Lung microvascular endothelial cell (primary cell): ENCODE measurements at places on chromosomes 5 and 9. TPM values are rescaled to one million over a fixed set of nuclear protein-coding genes. Genes with fewer than 3 reads are reported as not detected.
A peak's percentile ranks its signal among the peaks of the same experiment; 100 is the strongest.

DNA sequence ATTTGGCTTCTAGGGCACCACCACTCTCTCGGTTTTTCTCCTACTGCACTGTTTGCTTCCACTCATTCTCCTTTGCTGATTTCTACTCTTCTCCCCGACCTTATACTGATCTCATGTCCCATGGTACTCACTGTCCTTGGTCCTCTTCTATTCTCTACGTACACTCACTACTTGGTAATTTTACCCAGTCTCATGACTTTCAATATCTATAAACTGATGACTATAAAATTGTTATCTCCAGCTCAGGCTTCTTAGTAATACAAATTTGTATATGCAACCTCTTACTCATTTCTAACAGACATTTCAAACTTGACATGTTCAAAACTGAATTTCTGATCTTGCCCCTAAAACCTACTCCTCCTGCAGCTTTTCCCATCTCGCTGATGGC is 4.1 kb downstream of the RAPGEF6 start:
- DNase-seq, result no peak

DNA sequence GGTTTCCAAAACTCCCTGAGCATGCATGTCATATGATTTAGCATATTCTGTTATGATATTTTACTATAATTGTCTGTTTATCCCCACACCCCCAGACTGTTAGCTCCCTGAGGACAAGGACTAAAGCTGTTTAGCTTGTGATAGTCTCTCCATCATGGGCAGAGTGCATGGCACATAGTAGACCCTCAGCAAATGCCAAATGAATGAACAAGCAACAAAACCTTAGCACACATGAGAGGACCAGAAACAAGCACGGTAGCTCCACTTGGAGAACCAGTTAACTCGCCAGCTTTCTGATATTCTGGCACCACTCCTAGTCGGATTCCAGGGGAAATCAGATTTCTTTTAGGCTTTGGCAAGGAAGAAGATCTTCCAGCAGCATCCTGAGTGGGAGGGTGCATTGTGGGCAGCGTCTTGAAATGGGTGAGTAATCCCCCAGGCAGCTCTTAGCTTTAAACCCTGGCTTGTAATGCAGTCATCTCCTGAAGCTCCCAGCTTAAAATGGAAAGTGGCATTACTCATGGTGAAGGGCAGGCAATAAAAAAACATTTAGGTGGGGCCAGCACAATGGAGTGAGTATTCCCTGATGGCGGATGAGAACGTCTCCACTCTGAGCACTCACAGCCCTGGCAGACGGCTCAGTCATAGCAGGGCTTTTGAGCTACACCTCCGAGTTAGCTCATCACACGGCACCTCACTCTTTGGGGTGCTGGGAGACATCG is 41.1 kb downstream of the FGF1 start:
- peak; percentile 36 for DNase-seq

BARX1 gene
- not detected in 2 replicates for total RNA-seq

- peak; percentile 93 for DNase-seq
Measured at GRCh38 chr5:66829826-66830225, 233.6 kb downstream of the MAST4 start.

DNA sequence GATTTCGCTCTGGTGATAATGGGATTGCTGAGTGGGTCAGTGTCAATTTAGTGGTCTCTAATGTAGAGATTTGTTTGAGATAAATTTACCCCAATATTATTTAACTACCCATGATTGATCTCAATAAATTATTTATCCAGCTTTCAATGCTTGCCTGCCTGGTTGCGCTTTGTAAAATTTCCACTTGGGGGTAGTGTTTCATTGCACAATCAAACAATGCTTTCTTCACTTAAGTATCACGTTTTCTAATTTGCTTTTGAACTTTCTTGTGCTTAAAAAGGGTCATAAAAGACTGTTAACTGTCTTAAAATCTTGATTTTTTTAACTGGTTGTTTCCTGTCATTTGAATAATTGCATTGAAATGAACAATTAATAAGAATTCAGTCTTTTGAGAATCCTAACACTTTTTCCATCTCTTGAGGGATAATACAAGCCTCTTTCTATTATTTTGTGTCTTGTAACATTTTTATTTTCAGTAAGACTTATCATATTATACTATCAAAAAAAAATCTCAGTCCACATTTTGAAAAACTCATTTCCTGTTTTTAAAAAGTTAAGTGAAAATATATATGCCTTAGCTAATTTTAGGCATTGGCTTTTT is 18.7 kb downstream of the HSD17B4 start:
- peak; percentile 53 for DNase-seq

- DNase-seq, result no peak
Measured at GRCh38 chr5:1868886-1869475, 13.7 kb downstream of the IRX4 start.

GRCh38 chr9:27633764-27634163 is 60.5 kb upstream of the C9orf72 start:
- DNase-seq, result no peak

DNA sequence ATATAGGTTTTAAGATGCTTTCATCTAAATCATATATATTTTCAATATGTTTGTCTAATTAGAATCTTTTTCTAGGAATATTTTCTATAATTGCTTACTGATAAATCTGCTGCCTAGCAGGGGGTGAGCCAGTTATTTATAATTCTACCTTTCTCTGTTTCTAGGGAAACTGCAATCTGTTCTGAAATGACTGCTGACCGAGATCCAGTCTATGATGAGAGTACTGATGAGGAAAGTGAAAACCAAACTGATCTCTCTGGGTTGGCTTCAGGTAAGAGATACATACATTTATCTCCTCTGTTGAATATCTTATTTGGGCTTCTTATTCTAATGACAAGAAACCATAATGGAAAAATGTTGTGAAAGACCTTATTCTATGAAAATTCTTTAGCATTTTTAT is 127.3 kb downstream of the XRCC4 start:
- no peak for DNase-seq

DNA sequence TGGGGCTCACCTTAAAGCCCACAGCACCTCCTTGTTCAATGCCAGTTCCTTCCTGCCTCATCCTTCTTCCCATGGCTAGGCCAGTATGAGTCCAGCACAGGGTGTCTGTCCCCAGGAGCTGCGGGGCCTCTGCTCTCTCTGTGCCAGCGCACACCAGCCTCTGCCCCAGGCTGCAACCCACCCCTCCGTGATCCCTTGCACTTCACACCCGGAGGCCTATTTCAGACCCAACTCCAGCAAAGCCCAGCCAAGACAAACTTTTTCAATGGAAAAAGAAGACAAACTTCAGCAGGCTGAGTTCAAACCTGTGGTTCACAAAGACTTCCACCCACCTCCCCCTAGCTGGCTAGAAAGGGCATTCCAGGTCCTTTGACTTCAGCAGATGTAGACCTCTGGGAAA is 56.2 kb upstream of the OTULINL start:
- DNase-seq, result no peak

DNA sequence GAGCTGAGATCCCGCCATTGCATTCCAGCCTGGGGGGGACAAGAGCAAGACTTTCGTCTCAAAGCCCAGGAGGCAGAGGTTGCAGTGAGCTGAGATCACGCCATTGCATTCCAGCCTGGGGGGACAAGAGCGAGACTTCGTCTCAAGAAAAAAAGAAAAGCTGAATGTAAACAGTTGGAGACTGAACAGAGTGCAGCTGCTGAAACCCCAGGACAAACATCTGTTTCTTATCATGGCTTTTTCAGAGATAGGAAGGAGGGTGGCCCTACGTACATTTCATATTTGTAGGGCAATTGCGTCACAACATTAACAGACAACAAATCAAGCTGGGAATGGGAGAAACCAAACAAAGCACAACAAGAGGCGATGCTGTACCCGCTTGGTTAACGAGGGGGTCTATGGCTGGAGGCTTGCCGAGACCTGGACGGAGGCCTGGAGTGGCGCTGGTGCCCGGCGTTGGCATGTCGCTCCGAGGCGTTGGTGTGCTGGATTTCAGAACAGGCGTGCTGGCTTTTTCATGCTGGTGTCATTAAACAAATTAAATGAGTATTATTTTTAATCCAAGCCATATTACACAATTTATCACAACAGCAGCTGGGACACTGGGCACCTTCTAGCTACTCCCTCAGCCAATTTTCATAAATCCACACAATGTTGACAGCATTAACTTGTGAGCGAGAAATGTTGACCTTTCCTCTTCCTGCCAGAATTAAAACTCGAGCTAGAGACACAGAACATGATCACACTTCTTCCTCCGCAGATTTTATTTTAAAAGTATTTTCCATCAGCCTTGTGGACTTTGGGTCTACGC is 76.1 kb downstream of the TLE1 start:
- DNase-seq, result peak; percentile 65

EGFLAM gene
- 0.20 and 0.22 TPM in 2 replicates for total RNA-seq

- DNase-seq, result no peak
Measured at GRCh38 chr9:96532173-96532572, 82.2 kb downstream of the HABP4 start.

DNA sequence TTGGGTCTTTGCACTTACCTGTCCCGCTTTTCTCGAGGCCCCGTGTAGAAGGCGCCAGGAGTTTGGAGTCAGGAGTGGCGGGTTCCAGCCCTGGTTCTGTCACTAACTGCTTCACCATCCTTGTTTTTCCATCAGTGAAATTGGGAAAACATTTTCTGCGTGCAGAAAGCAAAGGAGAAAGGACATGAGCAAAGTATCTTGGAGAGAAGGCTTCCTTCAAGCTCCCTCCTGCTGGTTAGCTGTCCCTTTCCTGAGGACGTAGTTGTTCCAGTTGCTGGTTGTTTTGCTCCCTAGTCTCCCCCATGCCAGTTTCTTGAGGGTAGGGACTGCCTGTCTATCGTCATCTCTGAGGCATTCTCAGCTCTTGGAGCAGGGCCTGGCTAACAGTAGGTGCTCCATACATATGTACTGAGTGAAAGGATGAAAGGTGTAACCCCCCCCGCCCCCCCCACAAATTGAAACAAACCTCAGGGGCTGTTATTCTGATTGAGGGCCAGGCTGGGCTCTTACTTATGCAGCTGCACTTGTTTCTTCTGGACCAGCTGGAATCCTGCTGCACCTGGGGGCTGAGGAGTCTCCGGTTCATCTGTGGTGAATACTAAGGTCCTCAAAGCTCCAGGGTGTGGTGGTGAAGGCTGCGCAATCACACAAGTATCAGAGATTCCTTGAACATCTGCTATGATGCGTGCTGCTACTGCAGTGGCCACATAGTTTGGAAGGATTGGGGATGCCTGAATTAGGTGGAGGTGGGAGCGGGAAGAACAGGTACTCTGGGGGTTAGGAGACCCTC is 1.0 kb downstream of the SMIM3 start:
- no peak for DNase-seq

DNA sequence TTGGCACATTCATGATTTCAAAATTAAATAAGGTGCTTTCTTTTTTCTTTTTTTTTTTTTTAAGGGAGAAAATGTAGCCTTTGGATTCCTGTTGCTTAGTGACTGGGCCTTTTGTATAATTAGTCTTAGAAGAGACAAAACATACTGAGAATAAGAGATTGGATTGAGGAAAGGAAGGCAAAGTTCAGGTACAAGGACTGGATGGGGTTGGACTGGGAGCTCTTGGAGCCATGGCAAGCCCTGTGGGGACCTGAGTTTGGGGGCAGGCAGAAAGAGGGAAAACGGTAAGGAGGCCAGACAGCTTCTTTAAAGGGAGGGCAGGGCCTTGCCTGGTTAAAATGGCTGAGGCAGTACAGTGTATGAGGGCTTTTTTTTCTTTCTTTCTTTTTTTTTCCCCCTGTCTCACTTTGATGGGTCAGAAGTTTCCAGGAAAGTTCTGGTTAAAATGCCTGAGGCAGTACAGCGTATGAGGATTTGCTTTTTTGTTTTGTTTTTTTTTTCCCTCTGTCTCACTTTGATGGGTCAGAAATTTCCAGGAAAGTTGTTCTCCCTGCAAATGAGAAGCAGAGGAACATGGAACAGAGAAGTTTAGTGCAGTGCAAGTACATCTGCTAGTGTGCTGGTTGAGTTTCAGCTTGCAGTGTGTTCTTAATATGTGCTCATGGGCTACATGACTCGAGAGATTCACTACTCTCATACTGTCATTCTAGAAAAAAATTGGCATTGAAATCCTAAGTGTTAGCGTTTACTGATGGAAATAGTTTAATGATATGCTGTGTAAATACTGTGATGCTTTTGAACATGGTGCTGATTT is 16.8 kb downstream of the SNX18 start:
- DNase-seq, result no peak

TTC39B gene
- 1.5 and 1.8 TPM in 2 replicates for total RNA-seq

- DNase-seq, result no peak
Measured at GRCh38 chr9:95102572-95102971, 214.9 kb downstream of the FANCC start.

HRH2 gene
- total RNA-seq, result not detected in 2 replicates

GRCh38 chr5:150781706-150782614 is 3.4 kb downstream of the SMIM3 start:
- DNase-seq, result peak; percentile 88

DNA sequence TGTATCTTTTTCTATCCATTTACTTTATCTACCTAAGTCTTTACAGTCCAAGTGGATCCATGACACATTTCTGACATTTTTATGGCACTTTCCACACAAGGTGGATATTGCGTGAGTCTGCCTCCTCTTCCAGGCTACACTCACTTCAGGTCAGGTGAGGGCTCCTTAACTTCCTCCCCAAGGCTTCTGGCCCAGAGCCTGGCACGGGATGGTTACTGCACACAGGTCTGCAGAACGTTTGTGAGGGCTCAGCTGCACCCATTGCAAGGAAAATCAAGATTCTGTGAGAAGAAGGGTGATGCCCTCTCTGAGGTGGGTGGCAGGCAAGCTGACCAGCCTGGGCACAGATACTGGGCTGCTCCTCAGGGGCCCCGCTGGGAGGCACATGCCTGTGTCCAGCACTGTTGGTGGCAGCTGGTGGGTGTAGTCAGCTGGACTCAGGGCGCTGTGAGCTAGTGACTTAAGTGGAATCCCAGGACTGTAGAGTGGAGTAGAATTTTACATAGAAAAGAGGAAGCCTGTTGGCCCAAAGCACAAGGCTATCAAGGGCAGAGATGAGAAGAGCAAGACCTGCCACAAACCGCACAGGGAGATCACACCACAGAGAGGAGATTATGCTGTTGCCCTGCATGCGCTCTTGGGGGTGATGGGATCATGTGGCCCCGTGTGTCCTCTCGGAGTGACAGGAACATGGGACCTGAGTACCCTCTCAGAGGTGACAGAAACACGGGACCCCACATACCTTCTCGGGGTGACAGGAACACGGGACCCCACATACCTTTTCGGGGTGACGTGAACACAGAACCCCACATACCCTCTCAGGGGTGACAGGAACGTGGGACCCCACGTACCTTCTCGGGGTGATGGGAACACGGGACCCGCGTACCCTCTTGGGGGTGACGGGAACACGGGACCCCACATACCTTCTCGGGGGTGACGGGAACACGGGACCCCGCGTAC is 21.3 kb downstream of the AHRR start:
- DNase-seq, result no peak

ZNF454 gene
- total RNA-seq, result 0.22 and 1.2 TPM in 2 replicates

DNA sequence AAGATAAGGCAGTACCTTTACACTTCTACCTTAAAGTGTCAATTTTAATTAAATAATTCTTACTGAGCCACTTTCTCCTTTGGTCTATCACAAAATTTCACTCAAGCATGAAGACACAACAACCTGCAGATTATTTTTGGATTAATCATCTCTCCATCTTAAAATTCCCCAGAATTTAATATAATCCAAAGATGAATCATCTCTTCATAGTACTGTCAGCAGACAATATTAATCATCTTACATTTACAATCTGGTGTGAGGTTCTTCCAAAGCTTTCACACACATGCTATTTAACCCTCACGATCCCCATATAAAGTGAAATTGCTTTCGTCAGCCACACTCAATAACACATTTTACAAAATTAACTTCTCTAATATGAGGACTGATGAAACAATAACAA is 43.0 kb downstream of the LHFPL2 start:
- no peak for DNase-seq
